CD4-positive, alpha-beta T cell treated with Interleukin-10 for 1 hour (primary cell): ENCODE measurements at places on chromosomes 4 and X.

GRCh38 chr4:163911891-163912290, 417.4 kb downstream of the TMA16 start:
- no peak for DNase-seq

DNA sequence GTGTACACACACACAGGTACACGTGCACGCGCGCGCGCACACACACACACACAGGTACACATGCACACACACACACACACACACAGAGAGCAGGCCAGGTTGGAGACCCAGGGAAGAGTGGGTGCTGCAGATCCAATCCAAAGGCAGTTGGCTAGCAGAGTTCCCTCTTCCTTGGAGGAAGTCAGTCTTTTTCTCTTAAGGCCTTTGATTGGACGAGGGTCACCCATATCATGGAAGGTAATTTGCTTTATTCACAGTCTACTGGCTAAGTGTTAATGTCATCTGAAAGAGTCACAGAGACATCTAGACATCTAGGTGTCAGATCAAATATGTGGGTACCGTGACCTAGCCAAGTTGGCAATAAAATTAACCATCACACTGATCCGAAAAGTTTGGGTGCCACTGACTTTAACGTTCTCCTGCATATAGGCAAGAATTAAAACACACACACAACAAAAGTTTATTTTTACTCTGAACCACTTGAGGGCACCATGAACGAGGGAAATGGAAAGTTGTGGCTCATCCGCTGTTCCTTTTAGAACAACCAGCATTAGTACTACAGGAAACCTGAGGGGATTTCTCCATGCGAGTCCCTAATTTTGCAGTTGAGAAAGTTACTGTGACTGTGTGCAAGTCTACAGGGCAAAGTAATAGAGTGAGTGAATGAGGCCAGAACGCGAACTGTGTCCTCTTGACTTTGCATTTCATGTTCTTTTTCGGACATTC, 66.0 kb upstream of the STOX2 start:
- no peak for DNase-seq

GRCh38 chr4:183986971-183987946, 82.2 kb downstream of the STOX2 start:
- DNase-seq = no peak

GRCh38 chr4:178556796-178557195, 1114.6 kb upstream of the AGA start:
- no peak for DNase-seq

DNA sequence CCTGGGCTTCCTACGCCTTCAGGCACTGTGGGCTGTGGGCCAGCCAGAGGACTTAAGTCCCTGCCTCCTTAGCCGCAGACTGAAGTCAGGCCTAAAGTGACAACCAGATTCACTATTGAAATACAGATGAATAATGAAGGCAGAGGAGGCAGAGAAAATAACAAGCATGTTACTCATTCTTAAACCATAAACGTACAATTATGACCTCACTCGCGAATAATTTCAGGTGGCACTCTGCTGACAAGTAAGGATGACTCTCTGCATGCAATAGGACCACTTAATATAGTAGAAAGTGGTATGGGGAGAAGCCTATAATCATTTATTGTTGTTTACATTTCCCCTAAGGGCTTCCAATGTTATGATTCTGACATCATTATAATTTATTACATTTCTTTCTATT, 409.2 kb upstream of the FGF13 start:
- DNase-seq = no peak
